GM06990 (cell line): ENCODE measurements at places on chromosomes 1 and 21.

DNA sequence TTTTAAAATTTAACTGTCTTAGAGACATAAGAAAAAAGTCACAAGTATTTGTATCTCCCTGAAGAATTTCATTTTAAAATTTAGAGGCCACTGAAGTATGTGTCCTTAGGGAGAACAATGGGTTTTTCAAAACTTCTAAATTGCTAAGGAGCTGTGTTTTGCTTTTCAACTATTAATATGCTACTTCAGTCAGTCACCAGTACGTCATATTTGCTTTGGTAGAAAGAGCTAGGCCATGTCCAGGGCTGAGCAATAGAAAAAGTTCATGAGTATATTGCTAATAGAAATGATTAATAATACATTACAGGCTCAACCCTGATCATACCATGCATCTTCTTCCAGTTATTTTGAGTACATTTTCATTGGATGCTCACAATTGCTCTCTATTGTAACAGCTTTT lies 1.7 kb upstream of the SGIP1 start:
- no peak for DNase-seq

DNA sequence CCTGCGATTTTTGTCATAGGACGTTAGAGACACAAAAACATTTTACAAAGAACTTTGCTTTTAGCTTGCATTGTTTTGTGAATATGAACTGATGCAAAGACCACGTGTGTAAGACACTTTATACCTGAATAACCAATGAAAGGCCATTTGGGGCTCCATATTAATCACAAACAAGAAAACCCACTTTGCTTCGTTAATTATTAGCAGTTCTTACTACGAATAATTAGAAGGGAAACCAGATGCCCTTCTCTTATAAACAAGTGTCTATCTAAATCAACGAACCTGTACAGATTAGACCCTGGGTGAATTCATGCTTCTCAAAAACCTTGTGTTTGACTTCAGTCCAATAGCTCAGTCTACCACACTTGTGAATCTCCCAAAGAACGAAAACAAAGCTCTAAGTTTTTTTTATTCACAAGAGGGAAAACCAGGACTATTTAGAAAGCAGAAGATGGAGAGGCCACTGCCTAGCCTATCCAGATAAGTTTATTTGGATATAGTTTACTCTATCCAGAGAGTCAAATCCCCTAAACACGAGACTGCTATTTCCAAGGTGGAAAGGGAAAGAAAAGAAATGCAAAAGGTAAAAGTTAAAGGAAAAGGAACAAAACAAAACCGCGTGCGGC lies 897 bp downstream of the CYYR1 start:
- no peak for DNase-seq

DNA sequence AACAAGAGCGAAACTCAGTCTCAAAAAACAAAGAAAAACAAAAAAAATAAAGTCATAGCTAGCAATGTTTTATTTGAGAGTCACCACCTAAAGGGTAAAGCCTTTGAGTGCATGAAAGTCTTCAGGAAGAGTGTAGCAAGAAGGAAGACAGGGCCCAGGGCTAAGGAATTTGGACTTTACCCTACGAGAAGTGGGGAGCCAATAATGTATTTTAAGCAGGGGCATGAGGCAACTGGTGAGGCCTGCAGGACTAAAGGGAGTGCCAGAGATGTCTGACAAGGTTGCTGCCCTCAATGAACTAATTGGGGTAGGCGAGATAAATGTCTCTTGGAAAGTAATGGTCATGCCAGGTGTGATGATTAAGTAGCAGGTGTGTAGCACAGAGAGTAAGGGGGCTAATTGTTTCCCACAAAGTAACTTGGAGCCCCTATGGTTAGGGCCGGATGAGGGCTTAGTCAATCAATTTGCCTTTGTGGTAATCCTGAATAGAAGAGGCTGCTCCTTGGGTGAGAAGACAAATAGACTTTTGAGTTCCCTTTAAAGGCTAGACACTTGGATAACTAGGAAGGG lies 31.6 kb upstream of the CACNA1E start:
- DNase-seq, result no peak

DNA sequence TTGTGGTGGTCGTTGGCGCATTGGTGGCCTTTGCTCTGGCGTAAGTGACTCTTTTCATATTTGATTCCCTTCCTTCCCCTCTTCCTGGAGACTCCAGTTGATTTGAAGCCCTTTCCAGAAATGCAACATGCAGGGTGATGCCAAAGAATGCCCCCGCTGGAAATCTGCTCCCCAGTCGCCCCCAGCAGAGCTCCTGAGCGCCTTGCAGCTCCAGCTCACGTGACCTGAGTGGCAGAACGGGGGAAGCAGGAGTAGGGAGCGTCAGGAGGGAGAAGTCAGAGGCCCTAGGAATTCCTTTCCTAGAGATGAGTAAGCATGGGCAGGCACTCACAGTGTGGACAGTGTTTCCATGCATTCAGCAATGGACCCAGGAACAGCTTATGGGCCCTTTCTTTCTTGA lies 255.9 kb downstream of the CACNA1E start:
- DNase-seq, result no peak

- no peak for DNase-seq
These were observed 3.5 kb downstream of the ERVH48-1 start for GRCh38 chr21:42921927-42922326.

GRCh38 chr1:176073524-176074157 lies 133.4 kb downstream of the COP1 start:
- no peak for DNase-seq

DNA sequence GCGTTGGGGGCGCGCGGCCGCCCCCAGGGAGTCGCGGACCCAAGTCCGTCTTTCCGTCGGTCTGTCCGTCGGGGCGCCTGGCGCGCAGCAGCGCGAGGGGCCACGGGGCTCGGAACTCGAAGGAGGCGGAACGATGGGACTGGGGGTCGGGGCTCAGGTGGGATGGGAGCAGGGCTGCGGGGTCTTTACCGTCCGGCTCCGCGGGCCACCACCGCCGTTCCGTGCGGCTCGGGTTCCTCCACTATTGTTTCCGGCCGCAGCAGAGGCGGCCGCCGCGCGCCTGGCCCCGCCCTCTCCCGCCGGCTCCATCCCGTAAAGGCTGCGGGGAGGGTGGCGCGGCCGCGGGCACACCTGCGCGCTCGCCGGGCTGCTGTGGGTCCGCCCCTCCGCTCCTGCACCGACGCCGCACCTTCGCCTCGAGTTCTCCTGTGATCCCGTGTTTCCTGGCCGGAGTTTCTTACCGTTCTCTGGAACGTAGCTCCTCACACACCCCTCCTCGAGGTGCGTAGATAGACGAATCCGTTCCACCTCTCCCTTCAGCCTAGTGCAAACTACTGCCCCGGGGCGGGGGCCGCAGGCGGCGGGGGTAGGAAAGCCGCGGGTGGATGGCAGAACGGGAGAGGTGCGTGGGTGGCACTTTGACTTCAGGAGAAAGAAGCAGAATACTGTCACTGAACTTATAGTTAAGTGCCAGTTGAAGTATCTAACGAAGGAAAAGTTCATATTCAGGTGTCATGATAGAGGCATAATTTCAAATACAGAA lies at the start of gene C21orf91:
TSS of gene C21orf91 (minus strand) at position 243 of the 763 bp plus-strand sequence. CDS start 1,038 bp downstream, outside the sequence.
- DNase-seq, result peak; percentile 94
